Endothelial cell (in vitro differentiated cells): ENCODE measurements at places on chromosomes 13 and 19. TPM values are rescaled to one million over a fixed set of nuclear protein-coding genes. Genes with fewer than 3 reads are reported as not detected.

DNA sequence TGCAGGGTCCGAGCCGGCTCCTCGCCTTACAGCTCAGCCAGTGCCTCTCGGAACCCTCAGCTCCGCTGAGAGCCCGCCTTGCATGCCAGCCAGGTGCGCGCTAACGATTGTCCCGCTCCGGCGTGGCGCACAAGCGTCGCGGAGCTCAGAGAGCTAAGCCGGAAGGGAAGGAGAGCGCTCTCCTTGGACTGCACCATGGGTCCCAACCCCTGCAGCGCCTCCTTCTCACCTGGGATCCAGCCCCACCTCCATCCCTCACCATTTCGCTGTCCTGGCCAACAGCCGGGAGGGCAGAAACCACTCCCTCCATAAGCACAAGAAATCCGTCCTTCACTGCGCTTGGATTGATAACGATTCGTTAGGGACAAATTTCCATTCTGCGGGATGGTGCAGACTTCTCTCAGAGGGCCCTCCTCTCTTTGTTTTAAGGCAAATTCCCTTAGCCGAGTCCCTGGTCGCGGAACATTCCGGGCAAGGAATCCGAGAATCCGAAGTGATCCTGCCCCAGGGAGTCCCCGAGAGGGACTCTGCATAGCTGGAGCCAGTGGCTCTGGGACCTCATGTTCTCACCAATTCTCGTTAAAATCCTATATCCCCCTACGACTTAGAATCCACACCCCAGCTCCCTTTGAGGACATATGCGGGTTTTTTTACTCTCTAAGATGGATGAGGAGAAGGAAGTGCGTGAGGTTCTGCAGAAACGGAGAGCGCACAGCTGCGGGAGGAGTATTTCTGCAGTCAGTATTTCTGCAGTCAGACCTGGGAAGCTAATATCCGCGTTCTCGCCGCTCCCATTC lies 2.8 kb downstream of the GSX1 start:
- no peak for DNase-seq
- no peak overlapping the region for H3K27ac ChIP-seq
- H3K4me1 ChIP-seq, result peaks cover 44% of the 10 kb centered on the region
- H3K4me3 ChIP-seq, result peak overlapping the region; percentile 18
- peaks cover 23% of the 10 kb centered on the region for H3K27me3 ChIP-seq
- peaks cover 9% of the 10 kb centered on the region for H3K36me3 ChIP-seq

DNA sequence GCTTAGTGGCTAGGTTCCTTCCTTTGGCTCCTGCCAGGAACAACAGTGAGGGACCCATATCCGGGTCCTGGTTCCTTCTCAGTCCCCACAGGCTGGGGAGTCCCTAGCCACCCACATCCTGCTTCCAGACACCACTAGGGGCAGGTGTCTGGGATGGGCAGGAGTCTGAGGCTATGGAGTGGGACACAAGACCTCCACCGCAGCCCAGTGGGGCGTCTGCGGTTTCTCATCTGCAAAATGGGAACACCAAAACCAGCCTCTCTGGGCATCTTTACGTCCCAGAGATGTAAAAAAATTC lies 879 bp upstream of the FCGBP start:
- H3K36me3 ChIP-seq, result no peaks in the 10 kb centered on the region
- H3K4me3 ChIP-seq, result no peak overlapping the region
- peaks cover 6% of the 10 kb centered on the region for H3K27me3 ChIP-seq
- peaks cover 21% of the 10 kb centered on the region for H3K4me1 ChIP-seq

- peaks cover 4% of the 10 kb centered on the region for H3K36me3 ChIP-seq
- no peak overlapping the region for H3K4me3 ChIP-seq
- peak; percentile 10 for DNase-seq
- no peaks in the 10 kb centered on the region for H3K27me3 ChIP-seq
- no peak overlapping the region for H3K27ac ChIP-seq
Measured at GRCh38 chr13:52711286-52711685, 28.3 kb downstream of the CNMD start.

GRCh38 chr19:31535691-31536460 lies 186.6 kb upstream of the TSHZ3 start:
- peaks cover 2% of the 10 kb centered on the region for H3K27me3 ChIP-seq
- no peak for DNase-seq
- no peaks in the 10 kb centered on the region for H3K36me3 ChIP-seq
- H3K27ac ChIP-seq, result no peak overlapping the region
- no peaks in the 10 kb centered on the region for H3K4me1 ChIP-seq

- DNase-seq, result no peak
- no peaks in the 10 kb centered on the region for H3K36me3 ChIP-seq
- H3K27me3 ChIP-seq, result no peaks in the 10 kb centered on the region
- H3K27ac ChIP-seq, result no peak overlapping the region
- peaks cover 16% of the 10 kb centered on the region for H3K4me1 ChIP-seq
Measured at GRCh38 chr19:33257828-33258227, 32.2 kb upstream of the SLC7A10 start.

- no peaks in the 10 kb centered on the region for H3K36me3 ChIP-seq
- peaks cover 28% of the 10 kb centered on the region for H3K27me3 ChIP-seq
- H3K27ac ChIP-seq, result no peak overlapping the region
- no peaks in the 10 kb centered on the region for H3K4me1 ChIP-seq
- DNase-seq, result no peak
Measured at GRCh38 chr19:29404951-29405727, 120.7 kb upstream of the VSTM2B start.

DNA sequence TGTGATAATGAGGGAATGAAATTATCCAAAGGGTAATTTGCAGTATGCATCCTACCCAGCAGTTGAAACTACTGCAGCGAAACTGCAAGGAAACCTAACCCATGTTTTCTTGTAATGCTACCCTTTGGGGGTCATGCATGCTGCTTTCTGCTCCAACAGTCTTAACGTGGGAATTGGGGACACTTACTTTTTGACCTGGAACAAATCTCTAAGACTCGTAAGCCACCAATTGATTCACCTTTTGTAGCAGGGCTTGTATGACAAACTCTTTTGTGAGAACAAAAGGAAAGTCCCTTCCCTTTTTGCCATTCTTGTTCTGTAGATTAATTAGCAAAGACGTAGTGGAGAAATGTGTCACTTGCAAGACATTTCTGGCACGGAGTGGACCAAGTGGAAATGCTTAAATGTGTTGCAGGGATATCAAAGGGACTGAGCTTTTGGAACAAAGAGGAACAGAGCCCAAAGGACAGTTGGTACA lies 27.4 kb downstream of the LRCH1 start:
- H3K4me1 ChIP-seq, result peaks cover 18% of the 10 kb centered on the region
- H3K27ac ChIP-seq, result no peak overlapping the region
- DNase-seq, result no peak
- no peak overlapping the region for H3K4me3 ChIP-seq

GRCh38 chr19:47741544-47742140 lies 3.7 kb upstream of the NOP53 start:
- no peak for DNase-seq
- H3K27ac ChIP-seq, result peak overlapping the region; percentile 36
- H3K36me3 ChIP-seq, result peaks cover 25% of the 10 kb centered on the region
- H3K4me3 ChIP-seq, result peak overlapping the region; percentile 78
- H3K4me1 ChIP-seq, result peaks cover 20% of the 10 kb centered on the region

- H3K27ac ChIP-seq, result no peak overlapping the region
- no peaks in the 10 kb centered on the region for H3K27me3 ChIP-seq
- H3K4me3 ChIP-seq, result no peak overlapping the region
- no peaks in the 10 kb centered on the region for H3K4me1 ChIP-seq
Measured at GRCh38 chr13:109105899-109106298, 476.5 kb downstream of the MYO16 start.

GRCh38 chr13:80957019-80957655 lies 616.2 kb upstream of the SPRY2 start:
- H3K4me1 ChIP-seq, result no peaks in the 10 kb centered on the region
- H3K4me3 ChIP-seq, result no peak overlapping the region
- H3K27me3 ChIP-seq, result no peaks in the 10 kb centered on the region
- no peak for DNase-seq

- H3K36me3 ChIP-seq, result no peaks in the 10 kb centered on the region
- H3K4me1 ChIP-seq, result no peaks in the 10 kb centered on the region
- no peak overlapping the region for H3K27ac ChIP-seq
- H3K27me3 ChIP-seq, result no peaks in the 10 kb centered on the region
Measured at GRCh38 chr13:64397701-64398100, 2832.4 kb downstream of the PCDH9 start.

- H3K4me3 ChIP-seq, result no peak overlapping the region
- peaks cover 4% of the 10 kb centered on the region for H3K27me3 ChIP-seq
- H3K36me3 ChIP-seq, result peaks cover 10% of the 10 kb centered on the region
- no peak overlapping the region for H3K27ac ChIP-seq
- no peak for DNase-seq
Measured at GRCh38 chr19:947090-947706, 21.4 kb downstream of the ARID3A start.

DNA sequence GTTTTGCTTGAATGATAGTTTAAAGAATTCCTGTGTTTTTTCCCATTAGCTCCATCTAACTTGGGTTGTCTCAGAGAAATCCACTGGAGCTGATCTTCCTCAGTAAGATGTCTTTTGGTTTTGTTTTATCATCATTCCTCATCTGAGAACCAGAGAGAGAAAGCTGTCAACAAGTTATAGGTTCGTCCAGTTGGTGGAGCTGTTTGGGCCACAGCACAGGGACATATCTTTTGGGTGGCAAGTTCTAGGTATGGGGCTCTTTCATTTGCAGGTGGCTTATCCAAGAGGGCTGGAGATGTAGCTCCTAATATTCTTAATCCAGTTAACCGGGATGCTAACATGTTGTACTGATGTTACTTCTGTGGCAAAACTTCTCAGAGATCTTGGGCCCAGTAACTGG lies 174.2 kb downstream of the KCNRG start:
- no peak overlapping the region for H3K4me3 ChIP-seq
- H3K27me3 ChIP-seq, result peaks cover 3% of the 10 kb centered on the region
- H3K36me3 ChIP-seq, result peaks cover 3% of the 10 kb centered on the region

DNA sequence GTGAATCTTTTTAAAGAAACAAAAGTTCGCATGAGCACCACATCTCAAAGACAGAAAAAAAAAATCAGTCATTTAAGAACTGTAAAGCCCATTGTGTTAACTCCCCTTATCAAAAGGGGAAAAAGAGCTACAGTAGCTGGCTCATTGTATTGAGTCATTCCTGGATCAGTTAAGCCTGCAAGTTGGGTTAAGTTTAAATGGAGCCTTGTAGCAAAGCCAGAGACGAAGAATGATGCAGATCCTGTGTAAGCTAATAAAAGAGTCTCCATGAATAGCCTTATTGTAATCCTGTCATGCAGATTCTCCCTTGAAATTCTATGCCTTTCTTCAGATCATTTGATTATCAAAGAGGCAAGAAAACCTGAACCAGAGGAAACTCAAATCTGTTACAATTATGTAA lies 83.8 kb downstream of the CRYL1 start:
- DNase-seq, result no peak
- H3K27ac ChIP-seq, result no peak overlapping the region
- H3K36me3 ChIP-seq, result no peaks in the 10 kb centered on the region

GRCh38 chr19:296476-297225 lies 5.4 kb upstream of the PLPP2 start:
- H3K36me3 ChIP-seq, result peaks cover 7% of the 10 kb centered on the region
- no peak overlapping the region for H3K27ac ChIP-seq
- peaks cover 7% of the 10 kb centered on the region for H3K27me3 ChIP-seq

DNA sequence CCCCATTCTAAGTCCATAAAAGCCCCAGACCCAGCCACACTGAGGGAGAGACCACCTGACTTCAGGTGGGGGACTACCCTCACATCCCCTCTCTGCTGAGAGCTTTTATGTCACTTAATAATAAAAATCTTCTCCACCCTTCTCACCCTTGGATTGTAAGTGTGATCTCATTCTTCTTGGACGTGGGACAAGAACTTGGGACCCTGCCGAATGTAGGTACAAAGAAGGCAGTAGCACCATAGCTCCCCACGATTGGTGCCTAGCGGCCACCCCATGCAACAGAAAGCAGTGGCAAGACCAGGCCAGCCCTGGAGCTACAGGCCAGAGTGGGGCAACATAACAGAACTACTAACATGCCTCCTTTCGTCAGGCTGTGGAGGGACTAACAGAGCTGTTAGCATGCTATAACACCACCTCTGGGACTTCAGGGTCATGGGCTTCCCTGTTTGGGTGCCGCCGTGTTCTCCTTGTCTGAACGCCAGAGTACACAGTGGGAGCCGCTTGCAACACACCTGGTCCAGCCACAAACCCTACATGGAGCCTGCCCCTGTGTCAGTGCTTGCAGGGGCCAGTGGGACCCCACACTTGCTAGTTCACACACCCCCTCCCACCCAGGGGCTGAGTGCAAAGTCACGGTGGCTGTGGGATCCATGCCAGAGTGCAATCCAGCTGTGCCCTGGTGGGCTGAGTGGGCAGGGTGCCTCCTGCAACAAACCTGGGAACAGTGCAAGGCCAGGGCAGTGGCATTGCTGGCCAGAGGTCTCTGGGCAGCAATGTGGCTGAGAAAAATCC lies 5.2 kb upstream of the FBXO17 start:
- peaks cover 8% of the 10 kb centered on the region for H3K27me3 ChIP-seq
- H3K4me3 ChIP-seq, result no peak overlapping the region
- DNase-seq, result no peak
- peaks cover 4% of the 10 kb centered on the region for H3K36me3 ChIP-seq
- peaks cover 8% of the 10 kb centered on the region for H3K4me1 ChIP-seq

DNA sequence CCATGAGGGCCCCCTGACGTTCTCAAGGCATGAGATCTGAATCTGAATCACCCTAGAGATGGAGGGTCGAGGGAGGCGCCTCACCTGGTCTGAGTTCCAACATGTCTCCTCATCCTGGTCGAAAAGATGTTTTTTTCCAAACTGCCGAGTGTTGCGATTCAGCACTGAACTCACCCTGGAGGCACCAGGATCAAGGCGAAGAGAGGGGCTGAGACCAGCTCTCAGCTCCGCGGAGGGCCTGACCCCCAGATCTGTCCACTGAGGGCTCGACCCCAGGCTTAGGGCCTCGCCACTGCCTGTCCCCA lies 555 bp downstream of the NR2C2AP start:
- DNase-seq, result no peak
- peaks cover 11% of the 10 kb centered on the region for H3K27me3 ChIP-seq
- no peak overlapping the region for H3K27ac ChIP-seq
- H3K4me3 ChIP-seq, result peak overlapping the region; percentile 83
- peaks cover 16% of the 10 kb centered on the region for H3K36me3 ChIP-seq
- H3K4me1 ChIP-seq, result peaks cover 3% of the 10 kb centered on the region

GRCh38 chr13:78598966-78599644 lies 4.2 kb downstream of the POU4F1 start:
- H3K4me1 ChIP-seq, result peaks cover 36% of the 10 kb centered on the region
- H3K27ac ChIP-seq, result no peak overlapping the region
- no peak for DNase-seq
- H3K36me3 ChIP-seq, result peaks cover 5% of the 10 kb centered on the region
- no peak overlapping the region for H3K4me3 ChIP-seq

DNA sequence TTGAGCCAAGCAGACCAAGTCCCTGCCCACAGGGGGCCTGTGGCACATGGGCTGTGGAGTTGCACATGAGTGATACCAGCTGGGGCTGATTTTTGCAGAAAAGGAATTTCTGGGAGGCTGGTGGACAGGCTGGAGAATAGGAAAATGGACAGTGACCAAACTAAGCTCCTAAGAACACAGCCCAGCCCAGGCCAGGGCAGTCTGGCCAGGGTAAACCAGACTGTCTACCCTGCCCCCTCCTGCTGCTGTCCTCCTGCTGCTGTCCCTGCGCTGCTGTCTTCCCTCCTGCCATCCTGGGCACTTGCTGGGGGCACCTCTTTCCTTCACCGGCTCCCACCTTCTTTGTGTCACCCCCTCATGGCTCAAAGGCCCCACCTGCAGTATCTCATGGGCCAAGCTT lies 219.2 kb downstream of the ZIC5 start:
- no peaks in the 10 kb centered on the region for H3K27me3 ChIP-seq
- no peak overlapping the region for H3K4me3 ChIP-seq
- H3K27ac ChIP-seq, result no peak overlapping the region
- H3K4me1 ChIP-seq, result peaks cover 3% of the 10 kb centered on the region
- no peak for DNase-seq

PDX1 gene
- total RNA-seq, result 0.59 TPM

PLIN5 gene
- 0.64 TPM for total RNA-seq

SLC6A16 gene
- total RNA-seq, result 4.0 TPM

GPC5 gene
- not detected for total RNA-seq

UBE2L5 gene
- total RNA-seq, result not detected
